GM12892 (cell line): ENCODE measurements at places on chromosomes 6 and 20.

- DNase-seq, result no peak
These were observed 10.1 kb upstream of the RTF2 start for GRCh38 chr20:56458206-56458821.

GRCh38 chr6:125485757-125486156 is 184.0 kb upstream of the HDDC2 start:
- DNase-seq, result no peak

DNA sequence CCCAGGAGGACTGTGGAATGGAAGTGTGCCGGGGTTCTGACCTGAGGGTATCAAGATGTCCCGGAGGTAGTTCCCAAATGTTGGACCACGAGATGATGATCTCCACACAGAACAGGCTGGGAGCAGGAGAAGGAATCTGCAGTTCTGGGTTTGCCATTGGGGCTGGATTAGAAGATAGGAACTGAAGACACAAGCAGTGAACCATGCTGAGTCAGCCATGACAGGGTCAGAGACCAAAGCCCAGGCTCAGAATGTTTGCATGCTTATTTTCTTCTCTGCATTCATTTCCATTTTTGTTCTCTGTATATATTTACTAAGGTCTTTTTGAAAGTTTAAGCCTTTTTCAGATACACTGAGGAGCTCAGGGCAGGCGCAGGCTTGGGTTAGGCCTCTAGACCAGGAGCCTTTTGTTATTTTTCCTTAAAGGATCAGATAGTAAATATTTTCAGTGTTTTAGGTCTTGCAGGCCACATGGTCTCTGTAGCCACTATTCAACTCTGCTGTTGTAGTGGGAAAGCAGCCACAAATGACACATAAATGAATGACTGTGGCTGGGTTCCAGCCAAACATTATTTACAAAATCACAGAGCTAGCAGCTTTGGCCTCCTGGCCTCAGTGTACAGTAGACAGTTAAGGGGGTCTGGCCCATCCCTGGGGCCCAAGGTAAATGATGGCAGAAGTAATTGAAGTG is 28.5 kb downstream of the SLC35D3 start:
- DNase-seq, result no peak

- no peak for DNase-seq
These were observed 147.4 kb upstream of the SIM1 start for GRCh38 chr6:100612094-100612493.

GRCh38 chr6:67883500-67884366 is 751.3 kb upstream of the ADGRB3 start:
- DNase-seq, result no peak

- DNase-seq, result no peak
These were observed 69.8 kb upstream of the DUSP22 start for GRCh38 chr6:222468-222867.

GRCh38 chr6:144327081-144327480 is 41.9 kb downstream of the UTRN start:
- no peak for DNase-seq

DNA sequence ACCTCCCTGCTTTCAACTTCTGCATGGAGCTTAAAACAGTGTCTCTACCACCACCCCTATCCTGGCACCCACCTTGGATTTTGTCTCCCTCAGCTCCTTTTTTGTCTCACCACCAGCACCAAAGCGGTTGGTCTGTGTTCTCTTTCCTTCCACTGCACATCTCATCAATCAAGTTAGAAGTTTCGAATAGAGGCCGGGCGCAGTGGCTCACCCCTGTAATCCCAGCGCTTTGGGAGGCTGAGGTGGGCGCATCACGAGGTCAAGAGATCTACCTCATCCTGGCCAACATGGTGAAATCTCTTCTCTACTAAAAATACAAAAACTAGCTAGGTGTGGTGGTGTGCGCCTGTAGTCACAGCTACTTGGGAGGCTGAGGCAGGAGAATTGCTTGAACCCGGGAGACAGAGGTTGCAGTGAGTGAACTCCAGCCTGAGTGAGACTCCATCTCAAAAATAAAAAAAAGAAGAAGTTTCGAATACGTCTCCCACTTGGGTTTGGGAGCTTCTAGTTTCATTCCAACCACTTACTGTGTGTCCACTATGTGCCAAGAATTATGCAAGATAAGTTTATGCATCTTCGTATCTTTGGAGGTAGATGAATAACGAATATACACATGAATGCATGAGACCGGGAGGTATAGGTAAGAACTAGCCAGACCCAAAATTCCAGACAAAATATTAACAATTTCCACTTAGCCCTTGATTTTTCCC is 5.9 kb downstream of the PCED1A start:
- DNase-seq, result no peak

- no peak for DNase-seq
These were observed 323.8 kb upstream of the NOX3 start for GRCh38 chr6:155779456-155779855.

DNA sequence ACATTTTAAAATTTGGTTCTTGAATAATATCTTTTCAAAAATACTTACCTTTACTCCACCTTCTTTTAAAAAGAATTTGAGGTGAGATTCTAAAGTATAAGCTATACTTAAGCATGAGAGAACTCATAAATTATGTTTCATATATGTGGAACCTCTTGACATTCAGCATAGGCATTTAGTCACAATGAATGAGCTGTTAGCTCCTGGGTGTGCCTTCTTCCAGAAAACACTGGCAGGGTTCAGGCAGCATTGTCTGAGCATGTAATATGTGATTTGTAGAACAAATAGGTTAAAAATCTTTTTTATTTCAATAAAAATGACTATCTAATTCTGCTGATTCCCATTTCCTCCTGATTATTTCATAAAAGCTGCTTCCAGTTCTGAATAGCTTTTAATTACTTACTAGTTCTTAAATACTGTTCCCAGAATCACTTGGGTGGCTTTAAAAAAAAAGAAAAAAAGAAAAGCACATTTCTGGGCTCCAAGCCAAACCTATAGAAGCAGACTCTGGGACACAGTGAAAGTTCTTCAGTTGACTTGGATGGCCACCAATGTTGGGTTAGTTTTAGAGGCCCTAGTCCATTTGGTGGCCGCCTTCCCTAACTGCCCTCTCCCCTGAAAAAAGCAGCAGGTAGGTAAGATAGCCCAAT is 20.2 kb downstream of the RNF8 start:
- no peak for DNase-seq

GRCh38 chr20:6942266-6942665 is 174.8 kb downstream of the BMP2 start:
- DNase-seq, result no peak
